ENCODE measurements at places on chromosomes 6 and 20.

DNA sequence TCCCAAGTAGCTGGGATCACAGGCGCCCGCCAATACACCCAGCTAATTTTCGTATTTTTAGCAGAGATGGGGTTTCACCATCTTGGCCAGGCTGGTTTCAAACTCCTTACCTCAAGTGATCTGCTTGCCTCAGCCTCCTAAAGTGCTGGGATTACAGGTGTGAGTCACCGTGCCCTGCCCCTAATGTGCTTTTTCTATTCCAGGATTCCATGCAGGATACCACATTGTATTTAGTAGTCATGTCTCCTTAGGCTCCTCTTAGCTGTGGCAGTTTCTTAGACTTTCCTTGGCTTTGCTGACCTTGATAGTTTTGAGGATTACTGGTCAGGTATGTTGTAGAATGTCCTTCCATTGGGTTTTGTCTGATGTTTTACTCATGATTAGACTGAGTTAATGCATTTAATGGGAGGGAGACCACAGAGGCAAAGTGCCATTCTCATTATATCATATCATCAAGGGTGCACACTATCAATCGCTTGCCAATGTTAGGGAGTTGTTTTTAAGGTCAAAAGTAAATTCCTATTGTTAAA, 39.6 kb upstream of the TNFAIP3 start:
- no peaks in the 10 kb centered on the region for H3K4me1 ChIP-seq
- H3K27ac ChIP-seq: no peak overlapping the region
- H3K4me3 ChIP-seq: no peak overlapping the region
- DNase-seq: no peak
- H3K36me3 ChIP-seq: no peaks in the 10 kb centered on the region

GRCh38 chr6:158684745-158685324, 35.0 kb downstream of the SYTL3 start:
- no peaks in the 10 kb centered on the region for H3K36me3 ChIP-seq
- H3K4me1 ChIP-seq: peaks cover 2% of the 10 kb centered on the region
- peaks cover 1% of the 10 kb centered on the region for H3K27me3 ChIP-seq
- DNase-seq: no peak

- H3K4me1 ChIP-seq: peaks cover 22% of the 10 kb centered on the region
- no peak for DNase-seq
- H3K27me3 ChIP-seq: no peaks in the 10 kb centered on the region
- no peak overlapping the region for H3K27ac ChIP-seq
- no peaks in the 10 kb centered on the region for H3K36me3 ChIP-seq
These were observed 49.8 kb downstream of the TPD52L1 start for GRCh38 chr6:125203395-125203794.

GRCh38 chr20:12969071-12969669, 39.6 kb upstream of the SPTLC3 start:
- no peak overlapping the region for H3K27ac ChIP-seq
- H3K27me3 ChIP-seq: peaks cover 2% of the 10 kb centered on the region
- DNase-seq: no peak

DNA sequence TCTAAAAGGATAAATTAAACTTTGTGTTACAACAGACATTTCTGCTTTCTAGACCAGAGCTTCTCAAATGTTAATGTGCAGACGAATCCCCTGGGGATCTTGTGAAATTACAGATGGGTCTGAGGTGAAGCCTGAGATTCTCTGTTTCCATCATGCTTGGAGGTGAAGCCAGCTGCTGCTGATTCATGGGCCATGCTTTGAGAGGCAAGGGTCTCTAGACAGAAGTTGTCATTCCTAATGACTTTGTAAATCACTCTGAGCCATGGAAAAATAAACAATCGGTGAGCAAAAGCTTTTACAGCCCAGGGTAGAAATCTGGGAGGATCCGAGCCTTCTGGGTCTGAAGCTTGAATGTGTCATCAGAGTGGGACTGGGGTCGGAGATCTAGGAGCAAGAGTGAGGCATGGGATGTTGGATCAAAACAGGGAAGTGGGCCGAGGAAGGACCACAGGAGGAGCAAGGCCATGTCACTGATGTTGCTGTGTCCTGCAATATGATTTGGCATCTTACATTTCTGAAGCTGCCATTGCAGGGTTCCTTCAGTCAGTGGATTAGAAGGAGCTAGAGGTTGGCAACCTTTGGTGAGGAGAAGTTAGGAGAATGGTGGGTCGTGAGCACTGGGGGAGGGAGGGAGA, 77.3 kb downstream of the TRMT11 start:
- no peak overlapping the region for H3K27ac ChIP-seq
- H3K4me3 ChIP-seq: no peak overlapping the region
- H3K27me3 ChIP-seq: no peaks in the 10 kb centered on the region
- DNase-seq: no peak
- H3K36me3 ChIP-seq: no peaks in the 10 kb centered on the region

DNA sequence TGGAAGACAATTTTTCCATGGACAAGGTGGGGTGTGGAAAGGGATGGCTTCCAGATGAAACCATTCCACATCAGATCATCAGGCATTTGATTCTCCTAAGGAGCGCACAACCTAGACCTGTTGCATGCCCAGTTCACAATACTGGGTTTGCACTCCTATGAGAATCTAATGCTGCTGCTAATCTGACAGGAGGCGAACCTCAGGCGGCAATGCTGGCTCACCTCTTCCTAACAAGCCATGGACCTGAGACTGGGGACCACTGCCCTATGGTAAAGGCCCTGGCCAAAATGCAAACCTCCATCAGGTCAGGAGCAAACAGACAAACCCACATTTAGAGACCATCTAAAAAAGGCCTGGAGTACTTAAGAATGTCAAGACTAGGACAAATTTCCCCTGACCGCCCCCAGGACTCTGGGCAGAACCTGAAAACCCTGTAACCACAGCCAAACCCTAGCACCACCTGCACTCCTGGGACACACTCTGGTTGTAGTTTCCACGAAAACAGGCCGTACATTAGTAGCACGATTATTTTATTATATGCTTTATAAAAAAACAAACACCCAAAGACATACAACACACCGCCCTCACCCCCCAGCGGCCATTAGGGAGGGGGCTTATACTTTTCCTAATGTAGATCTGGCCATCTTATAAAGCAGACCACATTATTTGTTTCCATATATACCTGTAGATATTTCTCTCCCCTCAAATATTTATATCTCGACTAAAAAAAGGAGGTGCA, 27.3 kb downstream of the SNX5 start:
- no peak overlapping the region for H3K4me3 ChIP-seq
- peaks cover 19% of the 10 kb centered on the region for H3K4me1 ChIP-seq
- no peak overlapping the region for H3K27ac ChIP-seq
- H3K36me3 ChIP-seq: peaks cover 28% of the 10 kb centered on the region
- DNase-seq: no peak

Measured in endothelial cell (in vitro differentiated cells).